ENCODE measurements at places on chromosomes 16 and 17.

DNA sequence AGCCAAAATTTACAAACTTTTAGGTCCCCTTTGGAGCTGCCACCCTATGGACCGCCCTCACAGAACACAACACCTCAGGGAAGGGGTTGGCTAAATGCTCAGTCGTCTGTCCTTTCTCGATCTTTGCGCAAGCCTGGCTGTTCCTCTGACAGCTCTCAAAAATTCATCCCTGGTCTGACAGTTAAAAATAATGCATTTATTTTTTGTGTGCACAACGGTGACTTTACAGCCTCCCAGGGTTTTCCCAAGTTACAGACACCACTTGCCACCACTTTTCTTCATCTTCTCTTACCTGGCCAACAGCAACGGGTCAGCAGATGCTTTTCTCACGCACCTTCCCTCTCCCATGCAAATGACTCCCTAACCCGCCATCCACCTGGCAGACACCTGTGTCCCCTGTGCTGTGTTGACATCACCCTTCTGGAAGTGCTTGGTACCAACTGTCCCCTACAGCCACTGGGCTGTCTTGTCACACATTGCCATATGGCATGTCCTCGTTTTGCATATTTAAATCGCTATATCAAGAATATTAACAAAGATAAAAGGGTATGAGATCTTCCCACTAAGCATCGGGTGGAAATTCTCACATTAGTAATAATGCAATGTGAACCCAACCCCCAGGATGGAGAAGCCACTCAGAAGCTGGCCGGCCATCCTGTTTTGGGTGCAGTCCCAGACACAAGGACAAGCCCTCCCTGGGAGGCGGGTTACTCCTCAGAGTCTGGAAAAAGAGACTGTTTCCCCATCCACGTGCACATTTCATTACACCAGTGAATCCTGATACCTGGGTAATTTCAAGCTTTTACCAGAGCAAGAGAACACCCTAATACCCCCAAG lies 187.0 kb downstream of the ZFHX3 start:
- no peak for DNase-seq

- DNase-seq, result no peak
These were observed 271.6 kb downstream of the C16orf95 start for GRCh38 chr16:87045466-87046216.

GRCh38 chr16:84836234-84836647 lies 16.5 kb downstream of the CRISPLD2 start:
- peak; percentile 100 for DNase-seq

GRCh38 chr16:31136287-31136662 lies 748 bp upstream of the PRSS8 start:
- no peak for DNase-seq

- DNase-seq, result no peak
These were observed 56.4 kb downstream of the IRX5 start for GRCh38 chr16:54987081-54987480.

DNA sequence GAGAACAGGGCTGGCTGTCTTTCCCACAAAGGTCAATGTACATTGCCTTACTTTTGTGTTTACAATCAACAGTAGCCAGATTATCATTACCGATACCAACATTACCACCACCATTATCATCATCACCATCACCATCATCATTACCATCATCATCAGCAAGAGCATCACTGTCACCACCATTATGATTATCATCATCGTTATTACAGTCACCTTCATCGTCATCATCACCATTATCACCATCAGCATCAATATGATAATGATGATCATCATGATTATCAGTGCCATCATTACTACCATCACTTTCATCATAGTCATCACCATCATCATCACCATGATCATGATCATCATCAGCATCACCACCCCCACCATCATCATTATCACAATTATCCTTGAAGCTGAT lies 43.3 kb upstream of the RBFOX1 start:
- no peak for DNase-seq

GRCh38 chr16:62135446-62135845 lies 99.2 kb upstream of the CDH8 start:
- DNase-seq, result no peak

DNA sequence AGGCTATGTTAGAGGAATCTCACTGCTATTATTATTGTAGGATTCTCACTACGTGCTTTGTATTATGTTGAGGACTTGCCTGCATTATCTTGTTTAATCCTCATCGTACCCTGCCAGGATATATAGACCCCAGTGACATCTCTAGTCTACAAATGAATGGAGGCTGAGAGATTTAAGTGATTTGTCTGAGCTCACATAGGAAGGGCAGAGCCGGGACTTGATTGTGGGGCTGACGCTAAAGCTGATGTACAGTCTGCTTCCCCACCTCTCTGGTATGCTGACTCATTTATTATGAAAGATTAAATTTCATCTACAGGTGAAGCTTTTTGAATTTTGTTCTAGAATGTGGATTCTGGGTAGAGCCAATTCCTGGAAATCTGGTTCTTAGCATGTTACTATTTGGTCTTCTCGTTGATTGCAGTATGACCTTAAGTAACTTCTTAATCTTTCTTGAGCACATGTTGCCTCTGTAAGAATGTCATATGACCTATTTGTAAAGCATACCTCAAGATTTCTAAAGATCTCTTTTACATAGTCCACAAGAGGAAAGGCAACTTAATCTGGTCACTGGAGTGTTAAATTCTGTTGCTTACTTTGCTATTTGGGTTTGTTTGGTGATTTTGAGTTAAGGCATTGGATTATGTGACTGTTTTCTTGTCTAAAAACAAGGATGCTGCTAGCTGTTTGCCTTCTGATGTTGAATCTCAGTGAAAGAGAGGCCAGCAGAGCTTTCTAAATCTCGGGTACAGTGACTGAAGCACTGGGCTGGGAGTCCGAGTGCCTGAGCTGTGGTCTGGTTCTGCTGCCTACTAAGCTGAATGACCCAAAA lies 12.4 kb downstream of the METTL9 start:
- DNase-seq, result no peak

DNA sequence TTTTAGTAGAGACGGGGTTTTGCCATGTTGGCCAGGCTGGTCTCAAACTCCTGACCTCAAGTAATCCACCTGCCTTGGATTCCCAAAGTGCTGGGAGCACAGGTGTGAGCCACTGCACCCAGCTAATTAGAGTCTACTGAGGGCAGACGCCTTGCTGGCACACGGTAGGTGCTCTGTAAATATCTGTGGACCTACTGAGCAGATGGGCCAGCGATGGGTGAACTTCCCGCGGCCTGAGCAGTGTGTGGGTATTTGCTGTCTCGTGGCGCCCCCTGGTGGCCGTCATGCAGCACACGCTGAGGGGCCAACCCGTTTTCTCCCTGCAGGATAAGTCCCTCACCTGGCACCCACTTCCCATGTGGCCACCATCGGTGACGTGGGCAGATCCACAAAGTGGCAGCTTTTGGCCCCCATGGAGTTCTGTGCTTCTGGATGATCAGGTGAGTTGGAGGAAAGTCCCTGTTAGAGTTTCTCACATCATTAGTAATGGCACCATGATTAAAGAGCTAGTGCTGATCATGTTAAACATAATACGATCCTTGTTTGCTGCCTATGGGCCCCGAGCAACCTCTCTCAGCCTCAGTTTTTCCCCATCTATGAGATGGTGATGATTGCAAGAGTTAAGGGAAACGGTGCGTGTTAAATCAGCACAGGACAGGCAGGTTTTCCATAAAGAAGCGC lies 40.7 kb downstream of the ZDHHC7 start:
- DNase-seq, result peak; percentile 16

DNA sequence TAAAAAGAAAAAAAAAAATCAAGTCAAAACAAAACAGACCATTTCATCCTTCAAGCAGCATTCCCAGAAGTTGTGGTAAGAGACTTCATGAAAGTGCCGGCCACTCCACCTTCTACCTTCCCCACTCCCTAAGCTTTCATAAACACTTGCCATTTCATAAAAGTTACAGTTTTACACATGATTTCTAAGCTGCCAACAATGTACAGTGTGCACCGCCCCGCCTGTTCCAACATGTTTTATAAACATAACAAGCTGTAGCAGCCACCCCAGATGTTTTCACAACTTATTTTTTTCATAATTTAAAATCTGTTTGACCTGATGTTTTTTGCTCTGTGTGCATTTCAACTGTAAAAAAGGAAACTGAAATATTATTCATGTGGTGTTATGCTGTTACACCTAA lies 608.1 kb downstream of the TOX3 start:
- no peak for DNase-seq

DNA sequence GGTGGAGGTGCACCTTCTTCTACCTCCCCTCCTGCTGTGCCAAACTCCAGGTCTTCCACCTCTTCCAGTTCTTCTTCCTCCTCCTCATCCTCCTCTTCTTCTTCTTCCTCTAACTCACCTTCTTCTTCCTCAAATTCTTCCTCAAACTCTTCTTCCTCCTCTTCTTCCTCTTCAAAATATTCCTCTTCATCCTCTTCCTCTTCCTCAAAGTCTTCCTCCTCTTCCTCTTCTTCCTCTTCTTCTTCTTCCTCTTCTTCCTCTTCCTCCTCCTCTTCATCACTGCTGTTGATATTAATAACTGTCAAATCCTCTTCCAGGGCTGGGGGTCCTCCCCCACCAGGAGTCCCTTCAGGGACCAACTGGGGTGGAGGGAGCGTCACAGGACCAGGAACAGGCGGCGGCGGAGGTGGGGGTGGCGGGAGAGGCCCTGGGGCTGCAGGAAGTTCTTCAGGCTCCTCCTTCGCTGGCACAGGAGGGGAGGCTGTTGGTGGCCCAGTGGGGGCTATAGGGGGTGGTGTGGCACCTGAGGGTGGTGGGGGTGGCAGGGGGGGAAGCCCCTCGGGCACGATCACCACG lies 30.7 kb upstream of the ALOX15 start:
- DNase-seq, result no peak

DNA sequence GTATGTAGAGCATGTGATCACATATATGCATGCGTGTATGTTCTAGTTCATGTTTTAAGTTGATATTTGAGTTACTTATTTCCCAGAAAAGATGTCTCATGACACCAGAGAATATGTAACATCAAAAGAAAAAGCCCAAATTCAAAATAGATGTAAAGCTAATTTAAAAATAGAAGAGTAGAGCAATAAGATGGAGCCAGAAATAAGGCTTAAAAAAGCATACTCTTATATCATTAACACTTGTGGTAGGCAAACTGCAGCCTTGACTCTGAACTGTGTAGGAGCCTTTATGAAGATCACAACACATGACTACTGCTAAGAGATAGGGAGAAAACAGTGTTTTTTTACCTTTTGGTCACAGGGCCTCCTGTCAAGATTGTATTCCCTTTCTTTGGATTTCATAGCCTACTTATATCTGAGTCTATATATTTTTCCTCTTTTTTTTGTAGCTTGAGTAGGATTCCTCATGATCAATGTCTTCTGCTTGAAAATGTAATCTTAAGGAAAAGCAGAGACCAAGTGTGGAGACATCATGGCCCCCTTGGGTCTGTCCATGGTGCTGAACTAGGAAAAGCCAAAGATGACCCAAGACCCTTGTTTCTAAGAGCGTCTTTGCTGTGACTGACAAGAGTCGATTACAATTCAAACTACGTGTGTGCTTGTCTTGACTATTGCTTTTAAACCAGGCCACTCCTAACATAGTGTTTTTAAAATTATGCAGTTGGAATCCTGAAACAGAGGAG lies 390.4 kb downstream of the SHISA9 start:
- DNase-seq, result no peak

DNA sequence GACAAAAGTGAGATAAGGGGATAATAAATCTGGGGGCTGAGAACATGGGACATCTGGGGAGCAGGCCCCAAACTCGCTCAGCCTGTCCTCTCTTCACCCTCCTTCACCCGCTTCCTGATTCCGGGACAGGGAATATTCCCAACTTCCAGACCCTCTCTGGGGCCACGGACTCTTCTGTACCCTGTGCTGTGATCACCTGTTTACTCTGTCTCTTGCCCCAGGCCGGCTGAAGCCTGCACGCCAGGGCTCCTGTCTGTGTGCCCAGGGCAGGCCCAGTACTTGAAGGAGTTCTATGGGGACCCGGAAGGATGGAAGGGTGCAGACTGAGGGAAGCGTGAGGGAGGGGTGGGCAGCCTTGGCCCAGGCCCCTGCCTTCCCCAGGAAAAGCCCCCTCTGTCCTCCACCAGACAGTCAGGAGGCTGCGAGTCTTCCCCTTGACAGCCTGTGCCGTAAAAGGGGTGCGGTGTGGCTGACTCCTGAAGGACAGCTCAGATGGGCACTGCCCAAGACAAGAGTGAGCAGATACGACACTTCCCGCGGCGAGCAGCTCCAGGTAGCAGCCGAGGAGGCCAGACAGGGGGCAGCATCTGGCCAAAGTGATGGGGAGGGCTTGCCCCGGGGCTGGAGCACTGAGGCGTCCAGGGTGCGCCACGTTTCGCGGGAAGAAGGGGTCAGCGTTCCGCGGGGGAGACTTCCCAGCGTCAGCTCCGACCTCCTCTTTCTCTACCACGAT lies 1.0 kb upstream of the CCNF start:
- no peak for DNase-seq

GRCh38 chr17:81166033-81166492 lies at the start of gene AATK:
Gene AATK (minus strand): TSS chr17:81166221. CDS start chr17:81165992, 229 bp downstream.
- no peak for DNase-seq

DNA sequence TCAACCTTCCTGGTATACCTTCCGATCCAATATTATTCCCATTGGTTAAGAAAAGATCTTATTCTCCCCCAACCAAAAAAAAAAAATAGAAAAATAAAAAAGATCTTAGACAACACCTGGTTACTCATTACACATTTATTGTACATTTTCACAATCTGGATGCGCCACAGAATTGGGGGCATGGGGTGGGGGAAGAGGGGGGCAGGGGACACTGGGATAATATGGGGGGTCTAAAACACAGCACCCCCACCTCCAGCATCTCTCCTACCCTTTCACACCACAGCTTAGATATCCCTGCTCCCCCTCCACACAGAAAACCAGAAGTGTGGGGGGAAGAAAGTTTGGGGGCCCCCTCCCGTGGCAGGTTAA lies 3.7 kb downstream of the VAMP2 start:
- DNase-seq, result no peak

- DNase-seq, result no peak
These were observed 19.4 kb upstream of the PMP22 start for GRCh38 chr17:15284537-15284936.

- no peak for DNase-seq
These were observed 14.4 kb downstream of the FLYWCH1 start for GRCh38 chr16:2925951-2926649.

DNA sequence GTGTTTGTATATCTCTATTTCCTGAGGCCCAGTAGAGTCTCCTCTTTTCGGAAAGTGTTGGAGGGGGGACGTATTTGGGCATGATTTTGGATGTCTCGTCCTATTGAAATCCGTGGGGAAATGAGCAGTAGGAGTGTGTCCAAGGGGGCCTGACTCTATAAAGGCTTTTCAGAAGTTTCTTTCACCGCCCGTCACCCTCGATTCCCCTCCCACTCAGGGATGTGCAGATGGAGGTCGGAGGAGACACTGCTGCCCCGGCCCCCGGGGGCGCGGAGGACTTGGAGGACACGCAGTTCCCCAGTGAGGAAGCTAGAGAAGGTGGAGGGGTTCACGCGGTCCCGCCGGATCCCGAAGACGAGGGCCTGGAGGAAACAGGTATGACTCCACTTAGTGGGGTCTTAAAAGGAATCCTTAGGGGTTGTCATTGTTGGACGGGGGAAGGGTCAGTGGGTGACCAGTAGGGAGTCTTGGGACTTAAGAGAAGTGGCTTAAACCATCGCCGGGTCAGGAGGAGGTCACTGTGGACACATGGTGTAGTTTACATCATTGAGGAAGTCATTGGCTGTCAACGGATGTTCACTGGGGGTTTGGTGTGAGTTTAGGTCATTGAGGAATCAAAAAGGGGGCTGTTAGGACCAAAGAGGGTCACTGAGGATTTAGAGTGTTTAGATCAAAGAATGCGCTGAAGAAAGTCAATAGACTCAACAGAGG lies 424 bp downstream of the MON1B start:
- DNase-seq, result no peak

GRCh38 chr17:72455562-72455961 lies 334.7 kb downstream of the SOX9 start:
- no peak for DNase-seq

- no peak for DNase-seq
These were observed 780 bp upstream of the DCAKD start for GRCh38 chr17:45052052-45052772.

Measured in AG04449 (cell line).